ENCODE measurements at places on chromosomes 11 and 22.

- DNase-seq = no peak
These were observed 11.8 kb upstream of the SSTR3 start for GRCh38 chr22:37223965-37224551.

GRCh38 chr22:49664371-49664881 is 163.2 kb downstream of the BRD1 start:
- no peak for DNase-seq

DNA sequence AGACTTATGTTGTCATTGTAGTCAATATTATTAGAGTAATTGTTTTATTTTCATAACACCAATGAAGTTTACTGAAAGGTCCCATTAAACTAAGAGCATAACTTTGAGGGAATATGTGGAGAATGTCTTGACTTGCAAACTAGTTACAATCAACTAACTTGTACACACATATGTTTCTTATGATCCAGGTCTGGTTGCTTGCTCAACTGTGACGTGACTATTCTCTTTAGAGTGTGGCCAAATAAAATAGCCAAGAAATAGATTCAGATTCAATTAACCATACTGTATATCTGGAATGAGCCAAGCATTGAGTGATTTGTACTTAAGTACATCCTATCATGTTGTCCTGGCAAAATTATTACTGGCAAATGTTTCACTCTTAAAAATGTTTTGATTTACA is 101.7 kb downstream of the METTL15 start:
- no peak for DNase-seq

GRCh38 chr11:22938691-22939090 is 78.4 kb upstream of the CCDC179 start:
- no peak for DNase-seq

DNA sequence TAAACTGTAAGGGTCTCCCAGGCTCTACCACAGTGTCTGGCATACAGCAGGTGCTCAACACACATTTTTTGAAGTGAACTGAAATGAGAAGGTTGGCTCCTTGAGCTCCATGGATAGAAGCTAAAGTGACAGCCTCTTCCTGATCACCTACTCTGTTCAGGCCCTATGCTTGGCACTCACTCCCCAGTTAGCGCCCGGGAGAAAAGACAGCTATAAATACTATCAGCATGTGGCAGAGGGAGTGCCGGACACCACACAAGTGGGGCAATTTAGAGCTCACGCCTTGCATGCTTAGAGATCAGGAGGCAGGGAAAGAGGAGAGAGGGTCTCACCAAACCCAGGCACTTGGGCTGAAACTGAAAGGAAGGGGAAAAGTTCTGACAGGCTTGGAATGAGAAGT is 195.5 kb downstream of the BUD13 start:
- DNase-seq = no peak

GRCh38 chr11:61980783-61981541 is 13.5 kb upstream of the FTH1 start:
- DNase-seq = no peak

GRCh38 chr11:10824888-10825287 is 16.2 kb upstream of the EIF4G2 start:
- DNase-seq = no peak

GRCh38 chr11:47524291-47524874 is 28.5 kb downstream of the CELF1 start:
- DNase-seq = no peak

- no peak for DNase-seq
These were observed 10.5 kb upstream of the LDLRAD3 start for GRCh38 chr11:35933320-35933871.

GRCh38 chr22:29083933-29084591 is 11.2 kb downstream of the KREMEN1 start:
- no peak for DNase-seq

DNA sequence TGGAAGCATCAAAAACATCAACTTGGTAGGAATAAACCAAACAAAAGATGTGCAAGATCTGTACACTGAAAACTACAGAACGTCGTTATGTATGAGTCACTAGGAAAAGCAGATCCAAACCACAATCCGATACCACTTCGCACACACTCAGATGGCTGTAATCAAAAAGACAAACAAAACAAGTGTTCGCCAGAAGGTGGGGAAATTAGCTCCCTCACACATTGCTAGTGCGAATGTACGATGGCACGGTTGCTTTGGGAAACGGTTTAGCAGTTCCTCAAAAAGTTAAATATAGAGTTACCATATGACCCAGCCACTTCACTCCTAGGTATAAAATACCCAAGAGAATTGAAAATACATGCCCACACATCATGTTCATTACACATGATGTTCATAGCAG is 14.8 kb upstream of the CARD10 start:
- DNase-seq = no peak

- DNase-seq = peak; percentile 69
These were observed 1.1 kb downstream of the CDC42EP1 start for GRCh38 chr22:37561212-37562048.

DNA sequence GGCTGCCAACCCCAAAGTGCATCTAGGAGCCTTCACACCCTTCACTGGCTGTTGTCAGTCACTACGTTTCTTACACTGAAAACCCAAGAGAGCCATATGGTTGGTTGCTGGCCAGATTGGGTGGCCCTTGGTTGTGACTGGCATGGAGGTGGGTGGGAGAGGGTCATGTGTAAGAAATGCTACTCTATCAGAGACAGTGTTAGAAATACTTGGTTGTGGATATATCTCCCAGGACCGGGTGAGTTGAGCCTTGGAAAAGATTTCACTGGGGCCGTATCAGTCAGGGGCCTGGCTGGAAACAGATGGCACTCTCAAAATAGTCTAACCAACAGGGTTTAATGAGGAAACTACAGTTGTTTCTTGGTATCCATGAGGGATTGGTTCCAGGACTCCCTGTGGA is 15.2 kb downstream of the ENDOD1 start:
- DNase-seq = no peak

DNA sequence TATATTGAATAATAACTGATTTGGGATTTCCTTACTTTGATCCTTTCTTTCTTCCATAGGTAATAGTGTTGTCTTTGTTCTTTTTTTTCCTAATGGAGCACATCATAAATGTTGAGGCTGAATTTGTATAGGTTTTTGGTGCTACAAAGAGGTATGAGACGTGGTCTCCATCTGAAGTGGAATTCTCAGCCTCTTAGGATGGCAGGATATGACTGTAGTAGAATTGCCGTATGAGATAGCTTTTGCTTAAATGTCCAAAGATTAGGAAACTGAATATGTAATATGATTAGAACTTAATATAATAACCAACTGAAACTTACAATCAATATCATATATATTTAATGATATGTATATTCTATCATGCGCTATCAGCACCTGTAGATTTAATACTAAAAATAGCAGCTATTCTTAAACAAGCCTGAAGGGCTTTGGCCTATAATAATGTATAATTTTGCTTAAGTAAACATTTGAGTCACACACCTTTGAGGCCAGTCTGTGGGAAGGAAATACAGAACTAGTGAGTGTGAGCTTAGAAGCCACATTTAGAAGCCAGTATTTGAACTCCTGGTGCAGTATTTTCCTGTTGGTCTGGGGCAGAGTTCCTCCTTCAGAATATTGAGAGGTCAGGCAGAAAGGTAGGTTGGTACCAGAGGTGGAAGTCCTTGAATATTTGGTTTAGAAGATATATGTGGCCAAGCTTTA is 62.6 kb downstream of the SWAP70 start:
- DNase-seq = no peak

DNA sequence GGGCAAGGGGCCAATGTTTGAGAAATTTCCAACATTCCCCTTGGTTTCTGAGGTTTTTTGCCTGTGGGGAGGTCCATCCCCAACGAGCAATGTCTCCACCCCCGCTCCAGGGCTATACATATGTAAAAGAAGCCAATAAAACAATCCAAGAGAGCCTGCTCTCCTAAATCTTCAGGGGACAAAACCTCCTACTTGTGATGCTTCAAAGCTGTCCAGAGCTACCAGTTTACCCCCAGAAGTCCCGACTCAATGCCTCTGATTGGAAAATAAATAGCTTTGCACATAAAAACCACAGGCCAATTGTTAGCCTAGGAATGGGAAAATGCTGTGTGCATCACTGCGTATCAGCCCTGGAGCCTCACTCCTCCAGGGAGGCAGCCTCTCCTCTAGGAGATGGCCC is 66.0 kb upstream of the PAX6 start:
- no peak for DNase-seq

GRCh38 chr22:46029574-46030200 is 52.7 kb upstream of the WNT7B start:
- no peak for DNase-seq

DNA sequence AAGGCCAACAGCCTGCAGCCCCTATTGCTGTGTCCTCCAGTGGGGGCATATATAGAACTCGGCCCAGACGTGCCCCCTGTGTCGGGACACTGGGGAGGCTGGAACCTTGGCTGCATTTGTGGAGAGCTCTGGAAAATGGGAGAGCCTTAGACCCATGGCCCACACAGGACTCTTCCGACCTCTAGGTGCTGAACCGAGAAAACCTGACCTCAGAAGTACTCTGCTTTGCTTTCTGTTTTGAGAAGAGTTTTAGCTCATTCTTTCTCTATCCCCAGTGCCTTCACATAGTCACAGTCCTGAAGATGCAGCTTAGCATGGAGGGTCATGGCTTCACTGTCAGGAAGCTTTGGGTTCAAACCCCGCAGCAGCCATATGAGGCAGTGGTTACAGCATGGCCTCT is 271.8 kb upstream of the B3GAT1 start:
- DNase-seq = no peak

GRCh38 chr22:28597665-28598064 is 82.0 kb downstream of the TTC28 start:
- DNase-seq = no peak

- DNase-seq = no peak
These were observed 17.1 kb downstream of the OR6Q1 start for GRCh38 chr11:58047818-58048217.

DNA sequence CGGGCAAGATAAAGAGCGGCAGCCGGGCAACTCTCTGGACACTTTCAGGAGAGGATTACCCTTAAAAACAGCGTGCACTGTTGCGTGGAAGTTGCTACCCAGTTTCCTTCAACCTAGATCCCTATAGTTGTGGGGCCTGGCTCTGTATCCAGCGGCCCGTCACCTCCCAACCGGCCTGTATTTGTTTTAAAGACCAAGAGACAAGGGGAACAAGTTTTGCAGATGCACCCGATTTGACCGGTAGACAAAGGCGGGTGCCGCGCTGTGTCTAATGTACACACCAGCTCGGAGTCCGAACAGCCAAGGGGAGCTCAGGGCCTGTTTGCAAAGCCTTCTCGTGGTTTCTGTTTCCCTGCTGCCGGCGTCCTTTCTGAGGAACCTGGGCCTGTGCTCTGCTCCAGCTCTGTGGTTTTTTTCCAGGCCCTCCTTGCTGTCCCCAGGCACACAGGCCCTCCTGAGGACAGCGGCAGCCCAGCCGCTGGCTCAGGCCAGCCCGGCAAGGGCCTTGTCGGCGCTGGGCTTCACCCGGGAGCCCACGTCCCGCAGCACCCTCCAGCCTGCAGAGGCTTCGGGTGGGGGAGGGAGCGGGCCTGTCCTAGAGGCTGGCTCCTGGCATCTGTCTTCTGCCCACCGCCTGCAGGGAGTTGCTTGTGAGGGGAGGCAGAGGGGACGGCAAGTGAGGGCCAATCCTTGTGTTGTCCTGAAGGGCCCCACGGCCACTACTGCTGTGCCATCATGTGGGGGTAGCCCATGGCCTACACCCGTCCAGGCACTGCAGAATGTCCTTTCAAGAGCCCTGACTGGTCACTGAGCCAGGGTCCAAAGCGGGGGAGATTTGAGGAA is 1.4 kb downstream of the TBX1 start:
- no peak for DNase-seq

- DNase-seq = no peak
These were observed 787 bp upstream of the RDX start for GRCh38 chr11:110297076-110297725.

DNA sequence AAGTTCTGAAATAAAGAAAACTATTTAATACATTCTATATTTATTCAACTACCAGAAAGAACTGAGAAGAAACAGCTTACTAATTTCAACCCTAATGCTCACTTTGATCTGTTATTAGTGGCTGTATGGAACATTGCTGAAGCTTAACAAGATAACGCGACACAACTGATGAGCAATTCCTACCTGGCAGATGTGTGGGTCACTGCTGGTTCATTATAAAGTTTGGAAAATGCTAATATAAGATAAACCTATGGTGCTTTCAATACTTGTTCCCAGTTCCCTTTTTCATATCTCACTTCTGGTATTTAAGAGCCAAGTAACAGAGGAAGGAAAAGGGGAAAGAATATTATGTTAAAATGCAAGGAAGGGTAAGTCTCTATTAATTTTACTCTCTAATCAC is 10.5 kb downstream of the CTSC start:
- DNase-seq = no peak

DNA sequence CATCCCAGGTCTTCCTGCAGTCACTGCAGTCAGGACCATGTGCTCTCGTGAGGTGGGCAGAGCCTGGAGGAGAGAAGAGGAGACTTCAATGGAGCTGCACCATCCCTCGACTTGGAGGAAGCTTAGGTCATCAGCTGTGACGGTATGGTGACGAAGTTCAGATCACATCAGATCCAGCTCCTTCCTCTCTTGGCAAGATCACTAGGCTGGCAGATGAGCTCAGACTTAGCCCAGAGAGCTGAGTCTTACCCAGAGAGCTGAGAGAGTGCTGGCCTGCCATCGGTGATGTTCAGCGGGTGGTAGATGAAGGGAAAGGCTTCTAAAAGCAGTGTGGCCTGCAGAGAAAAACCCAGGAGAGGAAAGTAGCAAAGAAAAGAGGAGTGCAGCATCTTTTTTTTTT is 1.8 kb upstream of the SLC15A3 start:
- DNase-seq = no peak

DNA sequence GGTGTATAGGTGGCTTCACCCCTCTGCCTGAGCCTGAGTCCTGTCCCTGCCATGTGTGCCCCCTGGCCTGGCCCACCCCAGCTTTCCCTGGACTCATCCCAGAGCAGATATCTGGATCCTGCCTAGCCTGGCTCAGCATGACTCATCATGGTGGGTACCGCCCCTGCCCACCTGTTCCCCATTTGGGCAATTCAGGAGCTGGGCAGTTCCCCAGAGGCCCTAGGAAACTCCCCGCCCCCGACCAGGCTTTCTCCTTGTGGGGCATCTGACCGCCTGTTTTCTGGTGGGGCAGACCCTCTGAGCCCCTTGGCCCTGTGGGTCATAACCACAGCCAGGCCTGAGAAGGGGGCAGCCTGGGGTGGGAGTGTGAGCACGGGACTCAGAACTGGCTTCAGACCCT is 4.4 kb downstream of the TSPO start:
- DNase-seq = no peak

Data from activated T-helper 9 cell treated with anti-CD3 and anti-CD28 coated beads, Interleukin-2, amount 50 U/mL, for 16 hours (primary cell).